Fibroblast of lung (primary cell): ENCODE measurements at places on chromosomes 7 and 10.

DNA sequence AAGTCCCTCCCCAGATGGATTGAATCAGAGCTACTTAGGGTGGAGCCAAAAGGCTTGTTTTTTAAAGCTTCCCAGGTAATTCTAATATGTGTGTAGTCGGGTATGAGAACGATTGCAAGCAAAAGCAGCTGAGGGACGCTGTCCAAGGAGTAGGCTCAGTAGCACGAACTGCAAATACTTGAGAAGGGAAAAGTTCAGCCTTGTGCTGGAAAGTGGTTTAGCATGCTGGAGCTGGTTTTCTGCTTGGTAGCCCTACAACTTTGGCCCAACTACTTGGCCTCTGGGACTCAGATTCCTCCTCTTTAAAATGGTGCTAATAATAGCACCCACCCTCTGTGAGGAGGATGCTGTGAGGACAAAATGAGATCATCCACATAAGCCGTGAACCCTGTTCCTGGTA lies 76.2 kb downstream of the AHR start:
- no peak for DNase-seq
- H3K36me3 ChIP-seq, result no peaks in the 10 kb centered on the region
- H3K4me3 ChIP-seq, result no peak overlapping the region
- no peaks in the 10 kb centered on the region for H3K27me3 ChIP-seq

GRCh38 chr7:155874010-155874409 lies 61.7 kb upstream of the SHH start:
- no peaks in the 10 kb centered on the region for H3K4me1 ChIP-seq
- no peak overlapping the region for H3K4me3 ChIP-seq
- H3K36me3 ChIP-seq, result no peaks in the 10 kb centered on the region
- no peak overlapping the region for H3K27ac ChIP-seq

DNA sequence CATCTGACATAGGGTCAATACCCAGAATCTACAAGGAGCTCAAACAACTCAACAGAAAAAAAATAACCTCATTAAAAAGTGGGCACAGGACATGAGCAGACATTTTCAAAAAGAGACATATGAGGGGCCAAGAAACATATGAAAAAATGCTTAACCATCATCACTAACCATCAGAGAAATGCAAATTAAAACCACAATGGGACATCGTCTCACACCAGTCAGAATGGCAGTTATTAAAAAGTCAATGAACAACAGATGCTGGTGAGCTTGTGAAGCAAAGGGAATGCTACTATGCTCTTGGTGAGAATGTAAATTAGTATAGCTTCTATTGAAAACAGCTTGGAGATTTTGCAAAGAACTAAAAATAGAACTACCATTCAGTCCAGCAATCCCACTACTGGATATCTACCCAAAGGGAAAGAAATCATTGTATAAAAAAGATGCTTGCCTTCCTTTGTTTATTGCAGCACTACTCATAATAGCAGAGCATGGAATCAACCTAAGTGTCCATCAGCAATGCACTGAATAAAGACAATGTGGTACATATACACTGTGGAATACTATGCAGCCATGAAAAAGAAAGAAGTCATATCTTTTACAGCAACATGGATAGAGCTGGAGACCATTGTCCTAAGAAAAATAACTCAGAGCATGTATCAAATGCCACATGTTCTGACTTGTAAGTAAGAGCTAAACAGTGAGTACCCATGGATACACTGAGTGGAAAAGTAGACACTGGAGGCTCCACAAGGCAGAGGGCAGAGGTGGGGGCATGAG lies 139.8 kb downstream of the ADARB2 start:
- no peaks in the 10 kb centered on the region for H3K4me1 ChIP-seq
- no peak for DNase-seq
- no peaks in the 10 kb centered on the region for H3K27me3 ChIP-seq

GRCh38 chr7:69596723-69597277 lies 1.5 kb upstream of the AUTS2 start:
- no peaks in the 10 kb centered on the region for H3K36me3 ChIP-seq
- H3K27me3 ChIP-seq, result no peaks in the 10 kb centered on the region
- H3K4me3 ChIP-seq, result peak overlapping the region; percentile 39
- peaks cover 3% of the 10 kb centered on the region for H3K4me1 ChIP-seq
- no peak overlapping the region for H3K27ac ChIP-seq

DNA sequence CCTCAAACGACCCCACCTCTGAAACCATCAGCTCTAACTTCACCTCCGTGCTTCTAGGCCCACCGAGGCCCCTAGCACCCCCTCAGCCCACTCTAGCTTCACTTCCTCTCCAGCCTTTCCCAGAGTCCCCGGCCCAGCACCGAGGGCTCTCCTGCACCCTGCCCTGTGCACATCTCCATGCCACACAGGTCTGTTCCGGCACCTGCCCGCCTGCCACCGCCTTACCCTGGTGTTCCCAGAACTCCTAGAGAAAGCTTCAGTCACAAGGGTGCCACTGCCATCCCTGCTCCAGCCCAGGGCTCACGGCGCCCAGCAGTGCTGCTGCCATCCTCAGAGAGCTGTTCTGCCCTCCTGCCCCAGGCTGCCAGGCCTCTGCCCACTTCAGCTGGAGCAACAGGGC lies 61.3 kb upstream of the INSIG1 start:
- no peak overlapping the region for H3K4me3 ChIP-seq
- H3K27ac ChIP-seq, result no peak overlapping the region
- no peaks in the 10 kb centered on the region for H3K27me3 ChIP-seq
- no peaks in the 10 kb centered on the region for H3K36me3 ChIP-seq
- peaks cover 6% of the 10 kb centered on the region for H3K4me1 ChIP-seq

DNA sequence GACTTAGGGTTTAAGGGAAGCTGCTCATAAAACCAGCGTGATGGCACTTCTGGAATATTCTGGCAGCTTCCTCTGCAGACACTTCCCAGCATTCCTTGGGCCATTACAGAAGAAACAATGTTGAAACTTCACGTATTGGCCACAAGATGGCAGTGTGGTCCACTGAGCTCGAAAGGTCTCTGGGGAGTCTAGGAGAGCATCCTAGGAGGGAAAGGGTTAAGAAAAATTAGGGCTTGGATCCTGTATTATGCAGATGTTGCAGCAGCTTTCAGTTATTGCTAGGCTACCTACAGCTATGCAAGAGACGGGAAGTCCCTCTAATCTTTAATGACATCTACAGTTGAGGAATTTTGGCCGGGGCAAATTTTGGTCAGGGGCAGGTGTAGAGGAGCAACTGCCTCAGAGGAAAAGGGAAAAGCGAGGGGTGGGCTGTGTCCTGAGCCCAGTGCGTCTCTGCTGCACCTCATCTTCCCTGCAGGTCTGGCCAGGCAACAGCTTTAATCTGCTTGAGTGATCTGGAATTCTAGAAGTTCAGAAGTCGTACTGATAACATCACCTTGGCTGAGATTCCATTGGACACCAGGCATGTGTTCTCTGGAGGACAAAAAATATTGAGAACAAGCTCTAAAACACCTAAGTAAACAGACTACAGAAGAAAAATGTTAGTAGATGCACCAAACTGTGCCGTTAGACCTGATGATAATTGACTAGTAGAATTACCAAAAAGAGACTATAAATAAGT lies 220.8 kb upstream of the PRSS58 start:
- peak; percentile 51 for DNase-seq
- peaks cover 2% of the 10 kb centered on the region for H3K4me1 ChIP-seq
- no peaks in the 10 kb centered on the region for H3K36me3 ChIP-seq
- H3K4me3 ChIP-seq, result no peak overlapping the region
- no peaks in the 10 kb centered on the region for H3K27me3 ChIP-seq

- no peaks in the 10 kb centered on the region for H3K36me3 ChIP-seq
- H3K4me1 ChIP-seq, result no peaks in the 10 kb centered on the region
- no peak overlapping the region for H3K4me3 ChIP-seq
- DNase-seq, result no peak
- no peak overlapping the region for H3K27ac ChIP-seq
These were observed 21.1 kb upstream of the UNCX start for GRCh38 chr7:1211611-1212010.

DNA sequence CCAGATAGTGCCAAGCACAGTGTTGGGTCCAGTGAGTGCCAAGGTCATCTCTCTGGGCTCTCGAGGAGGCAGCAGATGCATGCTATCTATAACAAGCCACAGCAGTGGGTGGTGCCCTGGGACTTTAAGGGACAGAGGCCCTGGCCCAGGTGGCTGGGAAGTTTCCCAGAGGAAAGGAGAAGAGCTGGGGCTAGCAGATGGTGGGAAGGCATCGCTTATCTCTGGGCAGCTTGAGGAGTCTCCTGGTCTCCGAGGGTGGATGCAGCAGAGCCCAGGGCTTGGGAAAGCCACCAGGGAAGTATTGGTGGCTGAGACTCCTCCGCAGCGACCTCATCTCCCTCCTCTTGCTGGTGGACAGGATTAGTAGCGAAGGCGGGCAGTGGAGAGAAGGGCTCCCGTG lies 63.4 kb upstream of the LRRC4 start:
- no peaks in the 10 kb centered on the region for H3K4me1 ChIP-seq
- no peak for DNase-seq
- peaks cover 2% of the 10 kb centered on the region for H3K36me3 ChIP-seq
- H3K4me3 ChIP-seq, result no peak overlapping the region
- no peak overlapping the region for H3K27ac ChIP-seq

GRCh38 chr7:28573651-28574301 lies 161.5 kb downstream of the CREB5 start:
- H3K27me3 ChIP-seq, result no peaks in the 10 kb centered on the region
- peak; percentile 8 for DNase-seq
- no peak overlapping the region for H3K4me3 ChIP-seq
- no peak overlapping the region for H3K27ac ChIP-seq
- peaks cover 2% of the 10 kb centered on the region for H3K4me1 ChIP-seq
- no peaks in the 10 kb centered on the region for H3K36me3 ChIP-seq

- H3K36me3 ChIP-seq, result no peaks in the 10 kb centered on the region
- H3K27ac ChIP-seq, result no peak overlapping the region
- H3K4me3 ChIP-seq, result peak overlapping the region; percentile 46
- peaks cover 12% of the 10 kb centered on the region for H3K4me1 ChIP-seq
These were observed 1.6 kb downstream of the FZD8 start for GRCh38 chr10:35640474-35640873.

- no peak overlapping the region for H3K4me3 ChIP-seq
- H3K27me3 ChIP-seq, result no peaks in the 10 kb centered on the region
- DNase-seq, result no peak
- no peaks in the 10 kb centered on the region for H3K4me1 ChIP-seq
- no peak overlapping the region for H3K27ac ChIP-seq
These were observed 47.7 kb downstream of the KIAA1217 start for GRCh38 chr10:24256619-24257107.

DNA sequence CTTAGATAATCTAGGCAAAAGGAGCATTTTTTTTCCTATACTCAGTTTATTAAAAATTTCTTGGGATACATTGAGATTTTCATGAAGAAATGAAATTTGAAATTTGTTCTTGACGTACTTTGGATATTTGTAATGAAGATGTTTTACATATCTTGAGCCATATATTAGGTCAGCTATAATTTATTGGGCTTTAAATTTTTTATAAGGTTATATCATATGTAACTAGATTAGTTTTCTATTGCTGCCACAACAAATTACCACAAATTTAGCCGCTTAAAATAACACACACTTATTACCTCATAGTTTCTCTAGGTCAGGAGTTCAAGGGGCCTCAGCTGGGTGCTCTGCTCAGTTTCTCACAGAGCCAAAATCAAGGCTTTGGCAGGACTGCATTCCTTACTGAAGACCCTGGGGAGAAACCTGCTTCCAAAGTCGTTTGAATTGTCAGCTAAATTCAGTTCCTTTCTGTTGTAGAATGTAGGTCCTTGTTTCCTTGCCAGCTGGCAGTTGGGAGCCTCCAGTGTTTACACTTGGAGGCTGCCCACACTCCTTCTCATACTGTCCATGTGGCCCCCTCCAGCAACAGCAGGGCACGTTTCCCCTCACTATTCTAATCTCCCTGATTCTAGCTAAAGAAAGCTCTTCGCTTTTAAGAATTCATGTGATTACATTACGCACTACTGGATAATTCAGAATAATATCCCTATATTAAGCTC lies 42.6 kb upstream of the DNAH11 start:
- no peak overlapping the region for H3K4me3 ChIP-seq
- H3K36me3 ChIP-seq, result no peaks in the 10 kb centered on the region
- no peaks in the 10 kb centered on the region for H3K27me3 ChIP-seq
- no peak for DNase-seq
- no peak overlapping the region for H3K27ac ChIP-seq
- no peaks in the 10 kb centered on the region for H3K4me1 ChIP-seq

DNA sequence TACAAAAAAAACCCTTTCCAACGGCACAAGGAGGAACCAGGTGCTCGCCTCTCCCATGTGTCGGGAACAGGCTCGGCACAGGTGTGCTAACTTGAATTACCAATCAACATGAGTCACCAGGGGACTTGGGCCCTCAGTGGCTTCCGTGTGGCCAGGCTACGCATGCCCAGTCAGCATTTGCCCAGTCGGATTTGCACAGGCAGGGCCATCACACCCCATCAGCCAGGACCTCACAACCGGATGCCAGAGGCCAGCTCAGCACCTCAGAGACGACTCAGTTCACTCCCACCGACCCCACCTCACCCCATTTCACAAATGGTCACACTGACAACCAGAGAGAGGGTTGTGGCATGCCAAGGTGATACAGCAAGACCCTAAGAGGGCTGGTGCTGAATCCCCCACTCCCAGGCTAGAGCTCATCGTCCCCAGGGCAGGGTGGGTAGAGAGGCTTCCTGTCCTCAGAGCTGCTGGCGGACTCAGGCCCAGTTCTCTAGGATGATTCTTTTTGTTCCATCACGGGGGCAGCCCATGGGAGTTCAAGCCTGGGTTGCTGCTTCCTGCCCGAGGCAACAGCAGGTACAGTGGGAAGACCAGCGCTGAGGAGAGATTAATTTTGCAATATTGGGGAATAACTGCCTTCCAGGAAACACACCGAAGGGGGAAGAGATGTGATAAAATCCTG lies 13.6 kb downstream of the ANXA11 start:
- H3K27me3 ChIP-seq, result no peaks in the 10 kb centered on the region
- no peak for DNase-seq
- no peak overlapping the region for H3K27ac ChIP-seq
- H3K4me1 ChIP-seq, result peaks cover 2% of the 10 kb centered on the region
- H3K4me3 ChIP-seq, result no peak overlapping the region
- H3K36me3 ChIP-seq, result peaks cover 7% of the 10 kb centered on the region

DNA sequence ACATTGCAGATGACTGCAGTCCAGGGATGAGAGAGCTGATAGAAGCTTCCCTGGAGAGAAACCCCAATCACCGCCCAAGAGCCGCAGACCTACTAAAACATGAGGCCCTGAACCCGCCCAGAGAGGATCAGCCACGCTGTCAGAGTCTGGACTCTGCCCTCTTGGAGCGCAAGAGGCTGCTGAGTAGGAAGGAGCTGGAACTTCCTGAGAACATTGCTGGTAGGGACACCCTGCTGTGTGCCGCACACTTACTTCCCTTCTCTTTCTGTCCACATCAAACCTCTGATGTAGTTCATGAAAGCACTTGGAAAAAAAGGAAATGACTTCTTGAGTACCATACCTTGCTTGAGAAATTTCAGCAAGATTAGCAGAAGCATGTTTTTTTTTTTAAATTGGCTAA lies 25.3 kb downstream of the MAP3K8 start:
- no peak overlapping the region for H3K27ac ChIP-seq
- no peaks in the 10 kb centered on the region for H3K27me3 ChIP-seq
- peaks cover 14% of the 10 kb centered on the region for H3K4me1 ChIP-seq
- H3K36me3 ChIP-seq, result peaks cover 10% of the 10 kb centered on the region

DNA sequence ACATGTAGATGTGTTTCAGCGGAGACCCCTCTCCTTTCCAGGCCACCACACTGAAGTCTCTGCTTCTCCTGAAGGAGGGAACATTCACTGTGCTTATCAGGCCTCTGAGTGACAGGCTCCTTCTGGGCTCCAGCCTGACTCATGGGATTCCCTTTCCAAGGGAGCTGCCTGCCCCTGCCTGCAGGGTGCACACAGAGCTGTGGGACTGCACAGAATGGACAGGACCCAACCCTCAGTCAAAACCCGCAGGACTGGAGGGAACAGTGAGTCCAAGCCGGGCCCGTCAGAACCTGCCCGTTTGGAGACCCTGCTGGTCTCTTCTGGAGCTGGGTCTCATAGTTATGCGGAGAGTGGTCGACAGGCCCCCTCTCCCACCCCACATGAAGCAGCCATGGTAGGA lies 32.6 kb downstream of the PLAC9 start:
- no peaks in the 10 kb centered on the region for H3K27me3 ChIP-seq
- peak overlapping the region; percentile 74 for H3K27ac ChIP-seq
- no peak overlapping the region for H3K4me3 ChIP-seq
- H3K4me1 ChIP-seq, result peaks cover 56% of the 10 kb centered on the region
- H3K36me3 ChIP-seq, result peaks cover 47% of the 10 kb centered on the region
